ENCODE measurements at places on chromosomes 4 and X. TPM values are rescaled to one million over a fixed set of nuclear protein-coding genes. Genes with fewer than 3 reads are reported as not detected.

The SPANXN3 gene
- total RNA-seq, result not detected

The ARX gene
- not detected for total RNA-seq

The SCML2 gene
- 0.58 TPM for total RNA-seq

The XK gene
- total RNA-seq, result not detected

The SCRG1 gene
- not detected for total RNA-seq

The MAGEC1 gene
- not detected for total RNA-seq

The DDX53 gene
- total RNA-seq, result not detected

The TRIM61 gene
- total RNA-seq, result not detected

The FGFBP2 gene
- not detected for total RNA-seq

The ITM2A gene
- total RNA-seq, result 159 TPM

DNA sequence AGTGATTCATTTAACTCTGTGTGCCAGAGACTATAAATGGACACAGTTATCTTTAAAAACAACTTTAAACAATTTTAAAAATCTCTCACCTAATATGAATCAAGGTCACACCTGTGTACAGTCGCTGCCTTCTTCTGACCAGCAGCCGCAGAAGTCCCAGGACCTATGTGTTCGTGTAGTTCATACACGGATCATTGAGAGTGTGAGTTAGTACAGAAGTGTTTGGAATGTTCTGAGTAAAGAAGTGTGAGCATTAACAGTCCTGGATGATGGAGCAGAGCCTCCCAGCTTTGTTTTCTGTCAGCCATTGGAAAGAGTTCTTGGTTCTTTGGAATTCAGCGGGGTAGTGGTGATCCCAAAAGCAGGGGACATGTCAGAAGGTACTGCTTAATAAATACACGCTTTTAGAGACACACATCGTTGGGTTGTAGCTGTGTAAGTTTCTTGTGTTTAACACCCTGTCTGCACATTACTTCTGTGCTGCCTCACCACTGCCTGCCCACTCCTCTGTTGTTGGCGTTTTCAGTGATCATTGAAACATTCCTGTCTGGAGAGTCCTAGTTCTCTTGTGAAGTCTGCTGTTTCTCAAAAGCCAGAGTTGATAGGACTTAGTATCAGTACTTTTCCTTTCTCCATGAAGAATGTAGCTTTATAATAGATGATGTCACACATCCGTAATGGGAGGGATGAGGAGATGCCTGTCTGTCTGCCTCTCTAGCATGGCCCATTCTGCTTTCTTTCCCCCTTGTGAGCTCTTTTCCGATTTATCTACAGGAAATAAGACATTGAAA is 90.6 kb downstream of the PTTG2 start:
- peak; percentile 71 for DNase-seq

GRCh38 chr4:126268106-126268505 is 953.4 kb downstream of the FAT4 start:
- DNase-seq, result no peak

DNA sequence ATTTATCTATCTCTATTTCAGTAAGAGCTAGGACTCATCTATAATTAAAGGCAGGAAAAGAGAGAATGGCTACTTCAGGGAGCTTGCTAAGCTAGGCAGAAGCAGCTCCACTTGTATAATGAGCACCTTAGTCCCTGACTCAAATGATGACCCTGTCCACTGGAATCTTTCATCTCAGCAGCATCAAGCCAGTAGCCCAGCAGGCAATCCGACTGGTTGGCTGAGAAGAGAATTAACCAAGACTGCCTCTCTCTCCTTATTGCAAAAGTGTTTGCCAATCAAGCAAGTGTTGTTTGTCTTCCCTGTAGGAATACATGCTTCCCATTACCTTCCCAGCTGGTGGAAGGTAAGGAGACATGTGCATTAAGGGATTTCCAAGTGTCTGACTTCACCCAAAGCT is 3.9 kb upstream of the SPOCK3 start:
- no peak for DNase-seq

GRCh38 chr4:14583752-14584151 is 418.5 kb upstream of the CPEB2 start:
- DNase-seq, result no peak

DNA sequence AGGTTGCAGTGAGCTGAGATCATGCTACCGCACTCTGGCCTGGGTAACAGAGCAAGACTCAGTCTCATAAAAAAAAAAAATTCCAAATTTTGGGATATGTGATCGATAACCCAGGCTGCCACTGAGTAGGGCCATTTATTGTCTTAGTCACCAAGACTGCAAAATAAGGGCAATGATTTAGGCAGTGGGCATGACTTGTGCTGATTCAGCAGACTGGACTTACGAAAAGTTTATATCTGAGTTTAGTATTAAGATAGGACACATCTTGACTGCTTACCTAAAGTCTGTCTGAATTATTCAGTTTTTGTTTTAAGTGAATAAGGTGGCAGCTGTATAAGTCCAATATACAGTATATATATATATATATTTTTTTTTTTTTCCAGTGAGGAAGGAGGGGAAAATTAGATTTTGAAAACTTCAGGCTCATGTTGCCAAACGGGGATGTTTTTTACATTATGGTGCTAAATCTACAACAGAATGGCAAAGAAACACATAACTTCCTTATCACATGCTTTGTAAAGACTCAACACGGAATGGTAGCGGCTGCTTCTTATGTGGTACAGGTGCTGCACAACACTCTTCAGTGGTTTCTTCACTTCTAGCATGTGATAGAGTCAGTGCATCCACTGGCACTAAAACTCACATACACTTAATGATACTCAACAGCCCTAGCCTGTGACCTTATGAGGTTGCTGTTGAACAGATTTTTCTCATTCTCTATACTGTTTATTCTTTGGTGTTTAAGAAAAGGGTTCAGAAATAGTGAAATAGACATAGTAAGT is 6.5 kb downstream of the TEX13D start:
- DNase-seq, result no peak

- no peak for DNase-seq
Measured at GRCh38 chr4:108426493-108426892, 193.9 kb upstream of the RPL34 start.

DNA sequence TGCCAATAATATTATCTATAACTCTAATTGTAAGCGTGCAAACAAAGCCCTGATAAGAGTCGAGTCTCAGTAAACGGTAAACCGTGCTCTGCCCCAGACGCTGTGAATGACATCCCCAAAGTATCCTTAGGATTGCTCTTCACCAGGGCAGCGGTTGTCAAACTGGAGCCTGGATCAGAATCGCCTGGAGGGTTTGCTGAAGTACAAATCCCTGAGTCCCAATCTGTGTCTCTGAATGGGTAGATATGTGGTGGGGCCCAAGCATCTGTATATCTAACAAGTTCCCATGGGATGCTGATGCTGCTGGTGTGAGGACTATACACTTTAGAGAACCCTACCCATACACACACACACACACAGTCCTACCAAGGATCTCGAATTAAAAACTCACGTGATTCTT is 813 bp upstream of the APBB2 start:
- DNase-seq, result no peak

- no peak for DNase-seq
Measured at GRCh38 chrX:39627257-39627656, 470.5 kb downstream of the BCOR start.

GRCh38 chr4:101254776-101255175 is 92.5 kb downstream of the PPP3CA start:
- DNase-seq, result no peak

DNA sequence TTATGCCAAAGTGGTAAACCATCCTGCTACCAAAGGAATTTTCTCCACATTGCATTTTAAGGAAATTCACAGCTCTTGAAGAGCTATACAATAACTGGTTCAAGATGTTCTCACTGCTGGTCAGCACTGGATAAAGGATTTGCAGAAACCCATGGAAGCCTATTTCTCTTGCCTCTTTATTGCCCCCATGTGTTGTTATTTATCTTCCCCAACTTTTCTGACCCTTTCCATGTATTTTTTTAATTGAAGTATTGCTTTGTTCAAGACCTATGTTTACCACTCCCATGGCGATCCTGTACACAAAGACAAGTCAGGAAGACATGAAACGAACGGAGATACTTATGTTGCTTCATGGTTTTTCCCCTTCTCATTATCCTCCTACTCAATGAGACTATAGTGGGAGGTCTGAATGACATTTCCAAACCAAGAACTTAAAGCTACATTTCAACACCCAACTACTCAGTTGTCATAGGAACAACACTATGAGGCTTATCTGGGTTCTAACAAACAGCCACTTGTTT is 566.4 kb upstream of the DIPK2B start:
- no peak for DNase-seq

DNA sequence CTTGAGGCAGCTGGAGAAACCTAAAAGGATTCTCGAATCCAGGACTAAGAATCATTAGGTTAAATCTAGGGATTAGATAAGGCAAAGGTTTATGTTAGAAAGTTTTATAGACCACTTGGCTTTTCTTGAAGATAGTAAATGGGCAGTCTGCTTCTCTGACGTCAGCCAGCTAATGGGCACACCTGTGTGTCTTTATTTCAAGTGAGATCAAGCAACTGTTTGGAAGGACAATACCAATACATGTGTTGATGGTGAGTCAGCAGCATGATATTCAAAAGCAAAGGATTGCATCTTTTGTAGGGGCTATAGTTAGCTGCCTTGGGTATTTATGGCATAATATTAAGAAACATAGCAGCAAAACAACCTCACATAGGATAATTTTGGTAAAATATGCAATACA is 46.5 kb upstream of the GRPR start:
- DNase-seq, result no peak

DNA sequence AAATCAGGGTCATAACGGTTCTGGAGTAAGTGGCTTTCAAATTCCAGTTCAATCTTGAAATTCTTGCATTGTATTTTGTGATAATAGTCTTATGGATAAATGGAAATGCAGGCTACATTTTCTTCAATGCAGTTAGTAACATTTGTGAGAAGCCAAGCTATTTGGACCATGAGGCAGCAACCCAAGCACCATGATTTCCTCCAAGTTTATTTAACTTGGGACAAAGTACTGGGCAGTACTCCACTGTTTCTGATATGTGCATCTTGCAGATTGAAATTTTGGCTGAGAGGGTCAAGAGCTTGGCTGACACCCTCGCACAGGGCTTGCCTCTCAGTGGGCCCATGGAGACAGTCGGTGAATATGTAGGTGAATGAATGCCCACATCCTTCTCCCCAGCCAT is 39.9 kb downstream of the CNGA2 start:
- DNase-seq, result no peak

DNA sequence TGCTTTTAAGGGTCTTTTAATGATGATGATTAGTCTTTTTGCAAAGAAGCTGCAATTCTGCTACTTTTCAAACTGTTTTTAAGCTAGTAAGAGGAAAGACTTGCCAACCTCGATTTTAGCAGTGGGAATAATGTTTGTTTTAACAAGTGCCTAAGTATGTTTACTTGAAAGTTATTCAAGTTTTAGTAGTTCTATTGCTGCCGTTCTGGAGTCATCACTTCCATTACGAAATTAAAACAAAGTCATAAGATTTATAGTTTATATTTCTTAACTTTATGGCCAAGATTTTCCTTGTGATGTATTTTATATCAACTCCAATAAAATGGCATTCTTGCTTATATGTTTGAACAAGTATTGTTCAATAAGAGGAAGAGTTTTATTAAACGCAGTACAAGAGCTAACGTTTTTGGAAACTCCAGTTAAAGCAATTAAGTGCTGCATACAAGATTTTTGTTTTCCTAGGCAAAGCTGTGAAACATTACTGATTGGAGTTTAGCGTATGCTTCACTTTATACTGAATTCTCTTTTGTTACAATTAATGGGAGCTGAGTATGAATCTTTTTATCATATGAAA is 211.3 kb downstream of the TENM3 start:
- DNase-seq, result no peak

DNA sequence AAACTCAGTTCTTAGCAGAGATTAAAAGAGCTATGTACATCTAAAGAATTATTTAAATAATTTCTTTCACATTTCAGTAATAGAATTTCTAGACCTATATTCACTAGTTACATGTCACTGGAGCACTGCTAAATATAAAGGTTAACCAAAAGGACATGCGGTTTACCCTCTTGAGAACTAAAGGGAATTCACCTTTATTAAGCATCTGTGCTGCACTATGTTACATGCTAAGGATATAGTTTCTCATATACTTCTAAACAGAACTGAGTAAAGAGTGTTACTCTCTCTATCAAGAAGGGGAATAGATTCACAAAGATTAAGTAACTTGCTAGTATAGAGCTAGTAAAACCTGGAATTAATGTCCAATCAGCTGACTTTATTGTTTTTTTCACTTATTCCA is 7.6 kb downstream of the SPIN3 start:
- no peak for DNase-seq

DNA sequence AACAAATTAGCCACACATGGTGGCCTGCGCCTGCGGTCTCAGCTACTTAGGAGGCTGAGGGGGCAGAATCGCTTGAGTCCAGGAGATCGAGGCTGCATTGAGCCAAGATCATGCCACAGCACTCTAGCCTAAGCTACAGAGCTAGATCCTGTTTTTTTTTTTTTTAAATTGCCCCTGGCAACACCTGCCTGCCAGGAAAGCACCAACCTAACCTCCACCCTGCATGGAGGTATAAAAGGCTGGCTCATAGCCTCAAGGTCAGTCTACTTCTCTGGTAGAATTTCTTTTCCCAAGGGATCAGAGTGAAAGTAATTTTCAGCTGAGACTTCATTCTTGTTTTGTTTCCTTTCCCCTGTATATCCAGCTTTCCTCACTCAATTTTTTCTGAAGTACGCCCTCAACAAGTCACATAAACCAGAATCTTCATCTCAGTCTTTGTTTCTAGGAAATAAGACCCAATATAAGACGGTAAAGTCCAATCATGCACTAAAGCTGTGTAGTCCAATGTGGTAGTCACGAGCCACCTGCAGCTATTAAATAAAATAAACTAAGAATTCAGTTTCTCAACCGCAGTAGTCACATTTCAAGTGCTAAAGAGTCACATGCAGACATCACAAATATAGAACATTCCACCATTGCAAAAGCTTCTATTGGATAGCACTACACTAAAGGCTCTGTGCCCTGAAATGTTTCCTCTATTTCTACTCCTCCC is 113.3 kb downstream of the HPGD start:
- DNase-seq, result no peak

- DNase-seq, result no peak
Measured at GRCh38 chrX:36462142-36462541, 542.6 kb downstream of the CFAP47 start.

DNA sequence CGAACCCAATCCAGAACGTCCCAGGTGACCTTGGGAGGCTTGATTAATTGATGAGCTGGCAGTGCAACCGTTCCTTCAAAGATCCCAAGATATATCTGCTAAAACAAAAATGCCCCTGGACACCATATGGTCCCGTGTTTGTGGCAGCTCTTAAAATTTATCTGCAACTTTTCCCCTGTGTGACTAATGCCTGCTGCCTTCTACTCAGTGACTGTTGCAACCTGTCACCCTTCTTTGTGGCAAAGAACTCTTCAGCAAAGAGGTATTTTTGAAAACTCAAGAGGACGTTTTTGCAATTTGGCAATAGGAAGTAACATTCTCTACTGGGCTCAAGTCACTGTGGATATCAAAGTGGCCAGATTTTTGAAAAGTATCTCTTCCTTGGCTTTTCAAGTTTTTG is 75.8 kb upstream of the SOD3 start:
- no peak for DNase-seq

- DNase-seq, result no peak
Measured at GRCh38 chrX:7637066-7637465, 205.9 kb upstream of the VCX start.

- DNase-seq, result no peak
Measured at GRCh38 chrX:71215338-71215912, 7.6 kb upstream of the GJB1 start.
